ENCODE measurements at places on chromosomes 1 and 21. TPM values are rescaled to one million over a fixed set of nuclear protein-coding genes. Genes with fewer than 3 reads are reported as not detected.
A peak's percentile ranks its signal among the peaks of the same experiment; 100 is the strongest.

OR2L5 gene
- not detected for total RNA-seq

HCRTR1 gene
- 0.04 TPM for total RNA-seq

DNA sequence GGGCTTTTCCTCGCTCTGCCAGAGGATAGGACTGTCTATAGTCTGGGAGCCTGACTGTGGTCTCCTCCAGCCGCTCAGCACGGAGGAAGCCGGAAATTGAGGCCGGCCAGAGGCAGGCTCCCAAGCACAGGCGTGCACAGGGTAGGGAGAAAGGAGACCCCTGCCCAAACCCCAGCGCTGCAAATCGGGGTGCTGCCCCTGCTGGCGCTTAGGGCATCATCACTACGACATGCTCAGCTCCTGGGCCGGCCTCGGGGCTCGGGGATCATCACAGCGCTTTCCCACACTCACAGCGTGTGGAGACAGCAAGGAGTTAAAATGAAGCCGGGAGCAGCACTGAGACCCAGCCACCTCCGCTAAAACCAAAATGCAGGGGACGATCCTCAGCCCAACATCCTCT, 62.8 kb upstream of the ARHGEF16 start:
- no peak for DNase-seq

DNA sequence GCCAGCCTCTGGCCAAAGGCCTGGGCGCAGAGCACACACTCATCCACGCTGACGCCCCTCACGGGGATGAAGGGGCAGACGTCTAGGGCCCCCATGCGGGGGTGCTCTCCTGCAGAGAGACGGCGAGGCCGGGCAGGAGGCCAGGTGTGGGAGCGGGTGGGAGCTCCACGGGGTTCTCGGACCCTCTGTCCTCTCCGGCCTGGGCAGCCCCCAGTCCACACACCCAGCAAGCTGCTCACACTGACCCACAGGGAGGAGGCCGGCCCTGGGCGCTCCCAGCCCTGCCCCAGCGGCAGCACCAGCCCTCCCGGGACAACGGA, 2.5 kb downstream of the FTCD start:
- DNase-seq, result no peak

DNA sequence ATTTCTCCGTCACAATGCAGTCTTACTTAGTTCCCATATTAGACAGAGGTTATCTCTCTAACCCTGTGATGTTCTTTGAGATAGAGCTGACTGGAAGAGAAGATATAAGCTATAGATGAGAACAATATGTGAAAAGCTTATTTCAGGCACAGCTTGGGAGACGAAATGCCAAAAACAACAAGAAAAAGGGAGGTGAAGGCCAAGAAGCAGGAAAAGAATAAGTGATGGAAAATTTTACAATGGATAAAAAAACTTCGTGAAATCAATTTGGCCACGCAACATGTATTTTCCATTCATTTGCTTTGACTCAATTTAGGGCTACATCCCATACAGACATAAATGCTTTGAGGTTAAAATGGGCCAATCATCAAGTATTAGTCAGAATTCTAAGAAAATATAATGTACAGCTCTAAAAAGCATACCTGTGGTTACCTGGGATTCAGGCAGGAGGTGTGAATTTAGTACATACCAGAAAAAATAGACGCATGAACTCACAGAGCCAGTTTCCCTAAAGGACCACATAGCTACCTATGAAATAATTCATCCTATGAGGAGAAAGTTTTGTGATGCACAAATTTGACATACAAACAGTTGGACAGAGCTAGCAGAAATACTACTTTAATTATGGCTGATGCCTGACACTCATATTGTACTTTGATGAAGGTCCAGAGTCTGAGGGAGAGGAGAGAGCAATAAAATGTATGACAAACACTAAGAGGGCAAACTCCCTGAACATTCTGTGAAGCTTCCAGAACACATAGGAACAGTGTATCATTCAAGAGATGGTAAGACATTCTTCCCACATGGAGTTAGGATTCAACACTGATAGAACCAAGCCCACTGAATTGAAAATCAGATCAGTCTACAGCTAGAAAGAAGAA, 12.1 kb downstream of the RGS1 start:
- DNase-seq, result peak; percentile 42

DNA sequence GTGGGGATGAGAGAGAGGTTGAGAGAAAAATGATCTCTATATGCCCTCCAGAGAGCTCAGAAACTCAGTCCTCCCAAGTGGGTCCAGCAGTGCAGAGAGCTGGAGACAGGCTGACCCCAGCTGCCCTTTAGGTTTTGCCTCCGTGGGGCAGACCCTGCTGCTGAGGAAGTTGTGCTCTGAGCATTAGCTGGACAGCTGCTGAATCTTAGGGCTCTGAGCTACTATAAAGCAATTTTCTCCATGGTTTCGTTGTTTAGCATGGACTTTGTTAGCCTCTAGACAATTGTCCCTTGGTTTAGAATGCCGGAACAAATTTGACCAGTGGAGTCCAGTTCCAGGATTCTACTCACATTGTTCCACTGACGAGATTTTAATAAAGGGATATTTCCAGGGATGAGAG, 22.1 kb downstream of the BATF3 start:
- DNase-seq, result no peak

Measured in muscle of leg (tissue), 16 donors.